Hematopoietic multipotent progenitor cell treated with erythropoietin and hydrocortisone succinate and interleukin-3 and kit ligand, for 15 days (in vitro differentiated cells): ENCODE measurements at places on chromosomes 3 and 15.

DNA sequence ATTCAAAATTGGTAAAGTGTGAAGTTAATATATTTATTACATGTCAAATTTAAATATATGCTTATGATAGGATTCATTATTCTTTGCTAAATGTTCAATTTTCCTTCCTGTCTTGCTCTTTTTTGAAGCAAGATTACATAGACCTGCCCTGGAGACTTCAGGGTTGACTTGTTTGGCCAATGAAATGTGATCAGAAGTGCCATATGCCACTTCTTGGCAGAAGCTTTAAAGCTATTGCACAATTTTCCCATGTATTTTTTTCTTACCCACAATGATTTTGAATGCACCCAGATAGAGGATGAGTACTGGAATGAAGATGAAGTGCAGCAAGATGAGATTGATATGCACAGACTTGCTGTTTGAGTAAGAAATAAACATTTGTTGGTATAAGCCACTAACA lies 406.3 kb upstream of the BCHE start:
- no peak for DNase-seq

DNA sequence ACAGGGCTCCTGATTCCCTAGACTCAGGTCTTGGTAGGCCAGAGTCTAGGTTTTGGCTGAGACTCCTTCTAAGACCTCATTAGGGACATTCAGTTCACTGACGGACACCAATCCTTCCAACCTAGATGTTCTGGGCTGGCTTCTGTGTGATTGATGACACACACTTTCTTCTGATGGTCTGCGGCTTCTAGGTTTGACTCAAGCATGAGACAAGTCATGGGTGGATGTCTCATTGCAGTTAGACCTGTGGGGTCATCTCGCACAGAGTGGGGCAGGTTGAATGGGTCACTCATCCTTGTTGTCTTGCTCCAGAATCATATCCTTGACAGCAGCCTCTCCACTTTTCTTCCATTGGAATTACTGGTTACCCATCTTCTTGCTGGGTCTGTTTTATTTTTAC lies 35.8 kb downstream of the ARNT2 start:
- no peak for DNase-seq

GRCh38 chr3:71254281-71255057 lies 329.1 kb downstream of the FOXP1 start:
- DNase-seq: no peak

- no peak for DNase-seq
Measured at GRCh38 chr3:189229196-189229828, 57.5 kb downstream of the TPRG1 start.

DNA sequence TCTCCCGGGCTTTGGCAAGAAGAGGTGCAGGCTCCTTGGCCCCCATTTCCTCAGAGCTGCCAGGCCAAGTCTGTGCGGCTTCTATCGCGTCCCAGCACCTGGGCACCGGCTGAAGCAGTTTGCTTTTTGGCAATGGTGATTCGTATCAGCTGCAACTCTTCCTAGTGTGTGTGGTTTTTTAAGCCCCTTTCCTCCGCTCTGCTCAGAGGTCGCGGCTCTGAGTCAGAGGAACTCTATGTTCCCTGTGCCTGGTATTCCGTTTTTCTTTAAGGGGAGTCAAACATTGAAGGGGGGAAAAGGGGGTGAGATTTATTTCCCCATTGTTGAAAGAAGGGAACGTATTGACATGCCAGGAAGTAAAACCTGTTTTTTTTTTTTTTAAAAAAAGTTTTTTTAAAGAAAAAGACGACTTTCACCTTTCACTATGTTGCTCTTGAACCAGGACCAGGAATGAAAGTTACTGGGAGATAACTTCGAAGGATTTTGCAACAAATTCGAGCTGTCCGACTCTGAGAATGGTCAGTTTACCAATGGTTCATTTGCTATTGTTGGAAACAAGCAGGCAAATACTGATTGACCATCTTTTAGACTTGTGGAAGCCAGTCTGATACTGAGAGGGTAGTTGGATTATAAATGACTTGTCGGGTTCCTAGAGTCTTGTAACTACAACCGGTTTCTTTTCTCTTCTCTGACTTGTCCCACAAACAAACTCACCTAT lies 1.1 kb downstream of the ARMC8 start:
- peak; percentile 79 for DNase-seq

GRCh38 chr15:81372575-81372974 lies 1.4 kb downstream of the TMC3 start:
- no peak for DNase-seq

- peak; percentile 98 for DNase-seq
Measured at GRCh38 chr3:53269888-53270880, 14.4 kb upstream of the TKT start.

DNA sequence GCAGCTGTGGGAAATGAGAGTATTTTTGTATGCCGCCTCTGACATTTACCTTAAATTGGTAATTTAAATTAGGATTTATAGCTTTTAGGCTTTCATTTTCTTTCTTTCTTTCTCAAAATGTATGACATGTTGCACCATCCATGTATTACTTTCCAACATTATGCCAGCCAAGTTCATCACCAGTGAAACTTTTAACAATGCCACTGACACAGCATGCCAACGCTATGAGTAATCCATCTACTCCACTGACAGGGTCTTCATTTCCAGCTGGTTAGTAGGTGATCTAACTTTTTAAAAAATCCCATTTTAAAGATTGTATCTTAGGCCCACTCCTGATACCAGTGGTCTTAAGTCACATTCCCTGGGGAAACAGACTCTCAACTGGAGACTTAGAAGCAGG lies 21.8 kb upstream of the CLDN16 start:
- no peak for DNase-seq

- no peak for DNase-seq
Measured at GRCh38 chr3:24472358-24472757, 22.3 kb downstream of the THRB start.

DNA sequence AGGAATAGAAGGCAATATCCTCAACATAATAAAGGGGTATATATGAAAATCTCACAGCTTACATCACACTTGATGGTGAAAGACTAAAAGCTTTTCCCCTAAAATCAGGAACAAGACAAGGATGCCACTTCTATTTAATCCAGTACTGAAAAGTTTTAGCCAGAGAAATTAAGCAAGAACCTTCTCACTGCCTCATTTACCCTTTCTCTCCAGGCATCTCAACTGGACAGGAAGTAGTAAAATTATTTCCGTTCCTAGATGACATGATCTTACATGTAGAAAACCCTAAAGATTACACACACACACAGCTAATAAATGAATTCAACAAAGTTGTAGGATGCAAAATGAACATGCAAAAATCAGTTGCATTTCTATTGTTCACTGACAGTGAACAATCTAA lies 11.2 kb downstream of the SCAP start:
- DNase-seq: no peak

- no peak for DNase-seq
Measured at GRCh38 chr3:152302521-152303021, 33.8 kb downstream of the MBNL1 start.

- DNase-seq: no peak
Measured at GRCh38 chr3:15633766-15634598, 32.4 kb downstream of the BTD start.

GRCh38 chr15:23065836-23066235 lies 26.5 kb upstream of the TUBGCP5 start:
- no peak for DNase-seq

- DNase-seq: no peak
Measured at GRCh38 chr3:180680097-180680430, 775 bp upstream of the CCDC39 start.

- DNase-seq: no peak
Measured at GRCh38 chr3:190401963-190402362, 14.0 kb downstream of the CLDN16 start.

- no peak for DNase-seq
Measured at GRCh38 chr3:170010498-170010897, 27.3 kb upstream of the GPR160 start.

- DNase-seq: no peak
Measured at GRCh38 chr3:29065211-29065785, 215.6 kb upstream of the RBMS3 start.

- no peak for DNase-seq
Measured at GRCh38 chr15:41115161-41115651, 874 bp downstream of the INO80 start.

GRCh38 chr15:89374086-89374981 lies 39.7 kb upstream of the POLG start:
- no peak for DNase-seq

- DNase-seq: no peak
Measured at GRCh38 chr3:84573962-84574361, 384.8 kb upstream of the CADM2 start.

GRCh38 chr3:183980403-183980802 lies 37.3 kb downstream of the ABCC5 start:
- no peak for DNase-seq

- DNase-seq: no peak
Measured at GRCh38 chr15:90839187-90840071, 29.0 kb upstream of the FURIN start.

DNA sequence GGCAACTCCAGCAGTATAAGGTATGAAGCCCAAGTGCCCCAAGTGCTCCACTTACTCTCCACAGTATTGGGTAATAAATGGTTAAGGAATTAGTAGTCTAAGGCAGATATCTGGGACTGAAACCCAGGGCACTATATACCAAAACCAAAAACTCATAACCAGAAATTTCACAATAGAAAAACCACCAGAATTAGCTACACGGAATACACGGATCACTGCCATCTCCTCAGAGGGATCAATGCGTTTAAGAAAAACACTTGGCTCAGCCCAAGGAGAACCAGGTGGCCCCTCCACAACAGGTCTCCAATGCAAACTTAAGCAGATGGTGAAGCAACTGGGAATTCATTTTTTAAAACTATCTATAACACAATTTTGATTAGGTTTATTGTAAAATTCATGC lies 83.6 kb downstream of the FAIM start:
- DNase-seq: no peak

GRCh38 chr3:157130467-157131251 lies 29.3 kb downstream of the CCNL1 start:
- DNase-seq: no peak

DNA sequence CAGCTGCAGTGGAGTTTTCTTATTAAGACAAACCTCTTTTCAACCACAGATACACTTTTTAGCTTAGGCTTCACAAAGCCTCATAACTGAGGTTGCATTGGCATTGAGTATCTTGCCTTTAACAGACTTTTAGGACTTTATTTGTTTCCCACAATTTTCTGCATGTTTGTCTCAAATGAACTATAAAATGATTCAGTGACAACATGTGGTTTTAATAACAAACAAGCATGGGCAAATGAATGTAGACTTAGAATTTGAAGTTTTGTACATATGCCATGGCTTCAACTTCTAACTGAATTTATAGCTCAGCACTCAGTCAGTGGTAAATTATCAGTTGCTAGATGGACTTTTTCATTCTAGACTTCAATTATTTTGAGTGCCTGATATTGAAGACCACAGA lies 101.6 kb downstream of the SLC25A26 start:
- DNase-seq: no peak

DNA sequence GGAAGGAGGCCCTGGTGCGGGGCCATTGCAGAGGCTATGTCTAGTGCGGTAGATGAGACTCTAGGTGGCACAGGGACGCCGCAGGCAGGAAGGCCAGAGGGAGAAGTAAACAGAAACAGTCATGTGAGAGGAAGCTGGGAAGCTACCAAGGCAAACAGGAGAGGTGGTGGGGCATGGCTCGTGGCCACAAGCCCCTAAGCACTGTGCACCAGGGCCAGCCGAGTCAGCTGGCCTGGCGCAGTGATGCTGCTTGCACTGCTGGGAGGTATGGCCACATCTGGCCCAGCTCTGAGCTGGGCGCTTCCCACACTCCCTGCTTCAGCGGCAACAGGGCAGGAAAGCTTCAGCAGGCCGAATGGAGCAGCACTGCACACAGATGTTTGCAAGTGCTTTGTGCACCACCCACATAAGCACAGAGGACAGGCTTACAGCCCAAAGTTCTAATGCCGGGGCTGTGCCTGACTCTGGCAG lies 76.6 kb downstream of the SRGAP3 start:
- DNase-seq: no peak

DNA sequence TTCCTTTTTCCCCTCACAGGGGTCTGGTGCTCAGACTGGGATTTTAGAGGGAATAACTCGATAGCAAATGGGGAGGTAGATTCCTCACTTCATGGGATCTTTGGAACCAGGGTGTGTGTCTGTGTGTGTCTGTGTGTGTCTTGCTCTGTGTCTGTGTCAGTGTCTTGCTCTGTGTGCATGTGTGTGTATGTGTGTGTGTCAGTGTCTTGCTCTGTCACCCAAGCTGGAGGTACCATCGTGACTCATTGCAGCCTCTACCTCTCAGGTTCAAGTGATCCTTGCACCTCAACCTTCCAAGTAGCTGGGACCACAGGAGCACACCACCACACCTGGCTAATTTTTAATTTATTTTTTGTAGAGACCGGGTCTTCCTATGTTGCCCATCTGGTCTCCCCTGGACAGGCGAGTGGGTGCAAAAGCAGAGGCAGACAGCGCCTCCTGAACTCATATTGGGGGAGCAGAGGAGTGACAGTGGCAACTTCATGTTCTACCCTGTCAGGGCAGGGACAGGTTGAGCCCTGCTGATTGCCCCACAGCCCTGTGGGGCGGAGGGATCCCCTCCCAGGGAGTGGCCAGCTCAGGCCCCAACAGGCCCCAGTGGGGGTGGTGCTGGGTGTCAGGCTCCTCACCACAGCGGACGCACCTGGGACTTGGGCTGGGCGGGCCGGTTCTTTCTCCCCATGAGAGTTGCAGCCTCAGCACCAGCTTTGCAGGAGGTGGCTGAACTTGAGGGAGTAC lies 10.4 kb upstream of the SEMA4B start:
- peak; percentile 72 for DNase-seq

- DNase-seq: no peak
Measured at GRCh38 chr15:98845138-98845884, 162.3 kb downstream of the PGPEP1L start.

DNA sequence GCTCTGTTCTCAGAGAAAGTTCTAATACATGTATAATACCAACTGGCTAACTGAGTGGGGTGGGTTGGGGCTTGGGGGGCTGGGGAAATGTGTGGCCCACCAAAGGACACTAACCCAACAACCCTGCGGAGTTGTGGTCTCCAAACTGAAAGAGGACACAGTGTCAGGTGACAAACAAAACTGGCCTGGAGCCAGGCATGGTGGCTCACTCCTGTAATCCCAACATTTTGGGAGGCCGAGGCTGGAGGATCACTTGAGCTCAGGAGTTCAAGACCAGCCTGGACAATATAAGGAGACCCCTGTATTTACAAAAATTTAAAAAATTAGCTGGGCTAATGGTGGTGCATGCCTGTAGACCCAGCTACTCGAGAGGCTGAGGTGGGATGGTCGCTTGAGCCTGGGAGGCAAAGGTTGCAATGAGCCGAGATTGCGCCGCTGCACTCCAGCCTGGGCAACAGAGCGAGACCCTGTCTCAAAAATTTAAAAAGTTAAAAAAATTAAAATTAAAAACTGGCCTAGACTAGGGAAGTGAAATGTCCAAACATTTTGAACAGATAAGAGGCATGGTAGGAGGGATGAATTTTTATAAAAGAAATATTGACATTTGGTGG lies 31.7 kb upstream of the SRP14 start:
- no peak for DNase-seq

- no peak for DNase-seq
Measured at GRCh38 chr15:38002883-38003477, 68.5 kb downstream of the TMCO5A start.

- no peak for DNase-seq
Measured at GRCh38 chr15:80722811-80723210, 27.7 kb downstream of the ABHD17C start.

- DNase-seq: no peak
Measured at GRCh38 chr3:196323691-196324090, 5.7 kb upstream of the DYNLT2B start.

GRCh38 chr15:96343113-96344059 lies 12.9 kb downstream of the NR2F2 start:
- DNase-seq: no peak

GRCh38 chr3:183274609-183275008 lies 21.6 kb downstream of the B3GNT5 start:
- DNase-seq: no peak
